ENCODE measurements at places on chromosomes 6 and 20. TPM values are rescaled to one million over a fixed set of nuclear protein-coding genes. Genes with fewer than 3 reads are reported as not detected.

- no peak for DNase-seq
Measured at GRCh38 chr20:63060057-63060991, 53.6 kb upstream of the BHLHE23 start.

DNA sequence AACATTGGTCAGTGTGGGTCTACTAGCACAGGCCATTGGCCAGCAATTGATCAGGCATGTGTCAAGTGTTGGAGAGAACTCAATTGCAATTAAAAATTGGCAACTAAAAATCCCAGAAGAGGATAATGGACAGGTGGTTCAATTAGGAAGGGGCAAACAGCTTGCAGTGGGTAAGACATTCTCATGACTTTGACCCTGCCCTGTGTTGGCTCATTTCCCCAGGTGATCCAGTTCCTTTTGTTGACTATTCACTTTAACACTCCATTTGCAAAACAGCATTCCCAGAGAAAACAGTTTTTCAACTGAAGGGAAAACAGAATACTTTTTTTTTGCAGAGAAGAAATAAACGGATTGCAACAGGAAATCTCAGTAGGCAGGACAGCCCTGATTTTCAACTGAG, 28.9 kb upstream of the SCGN start:
- DNase-seq: no peak

Gene DNAAF9
- 3.6 TPM for total RNA-seq

Gene RBBP8NL
- not detected for total RNA-seq

Data from activated T-cell treated with anti-CD3 and anti-CD28 coated beads, Interleukin-2, amount 50 U/mL, for 72 hours (primary cell).